ENCODE measurements at places on chromosomes 3 and 15. TPM values are rescaled to one million over a fixed set of nuclear protein-coding genes. Genes with fewer than 3 reads are reported as not detected.

SPSB4 gene
- polyA plus RNA-seq = 24.7 TPM

DNA sequence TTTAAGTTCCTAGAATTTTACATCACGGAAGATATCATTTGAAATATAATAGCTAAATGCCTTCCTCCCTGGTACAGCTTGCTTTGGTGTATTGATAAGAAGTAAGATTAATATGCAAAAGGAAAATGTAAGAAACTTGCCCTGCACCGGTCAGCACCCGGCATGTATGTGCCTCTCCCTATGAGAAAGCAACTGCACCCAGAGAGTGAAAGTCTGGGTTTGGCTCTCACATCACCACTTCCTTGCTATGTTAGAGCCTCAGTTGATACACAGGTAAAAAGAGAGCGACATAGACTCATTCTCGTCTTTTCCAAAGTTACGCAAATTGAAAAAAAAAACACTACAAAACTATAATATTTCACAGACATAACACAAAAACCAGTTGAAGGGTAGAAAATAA, 96.7 kb downstream of the FOXP1 start:
- DNase-seq = no peak

GRCh38 chr3:178569826-178570225, 33.6 kb downstream of the KCNMB2 start:
- DNase-seq = peak; percentile 18

- DNase-seq = no peak
Measured at GRCh38 chr3:152394246-152394645, 125.5 kb downstream of the MBNL1 start.

PLIN1 gene
- 0.16 TPM for polyA plus RNA-seq

GRCh38 chr3:177057768-177058167, 139.5 kb downstream of the TBL1XR1 start:
- peak; percentile 56 for DNase-seq

MLF1 gene
- 47.8 TPM for polyA plus RNA-seq

DNA sequence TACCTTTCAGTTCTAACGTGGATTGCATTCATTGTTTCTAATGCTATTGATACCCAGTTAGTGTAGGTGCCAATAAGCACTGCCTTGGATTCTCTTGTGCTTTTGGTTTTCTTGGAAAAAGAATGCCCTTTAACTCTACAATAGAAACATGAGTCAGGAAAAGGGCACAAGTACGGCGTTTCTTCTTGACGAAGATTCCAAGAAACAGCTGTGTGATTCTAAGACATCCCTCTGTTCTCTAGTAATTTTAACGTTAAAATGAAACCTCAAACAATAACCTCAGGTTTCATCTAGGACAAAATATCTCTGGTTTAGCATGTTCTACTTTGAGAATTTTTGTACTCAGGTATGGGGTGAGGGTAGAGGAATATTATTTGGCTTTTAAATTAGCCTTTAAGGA, 540.5 kb upstream of the ATP11B start:
- no peak for DNase-seq

AMOTL2 gene
- 54.3 TPM for polyA plus RNA-seq

SPATA12 gene
- polyA plus RNA-seq = 0.13 TPM

FANCD2OS gene
- polyA plus RNA-seq = not detected

GRCh38 chr3:187197335-187197649, at the start of gene RTP1:
RTP1 (plus strand) TSS chr3:187197486; CDS start chr3:187197516, 30 bp downstream.
- no peak for DNase-seq

DNA sequence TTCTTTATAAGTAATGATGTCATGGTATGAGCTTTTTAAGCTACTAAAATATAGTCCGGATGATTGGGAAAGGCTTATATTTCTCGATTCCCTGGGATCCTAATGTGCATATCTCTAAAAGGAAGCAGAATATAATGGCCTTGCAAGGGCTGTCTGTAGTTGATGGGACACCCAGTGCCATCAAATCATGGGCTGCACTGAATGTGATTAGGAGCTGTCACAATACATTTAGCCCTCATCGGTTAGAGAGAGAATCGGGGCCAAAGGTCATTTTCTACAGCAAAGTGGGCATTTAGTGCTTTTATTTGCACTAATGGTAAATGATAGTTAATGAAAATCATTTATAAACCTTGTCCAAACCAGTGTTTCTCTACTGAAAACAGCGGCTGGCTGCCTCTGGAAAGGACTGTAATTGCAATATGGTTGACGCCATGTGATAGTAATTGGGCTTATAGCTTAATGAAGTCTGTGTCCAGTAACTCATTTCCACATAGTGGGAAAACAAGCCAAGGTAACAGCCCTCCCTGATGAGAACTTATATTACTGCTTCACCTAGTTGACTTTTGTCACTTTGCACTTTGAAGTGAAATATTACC, 265.0 kb upstream of the AZI2 start:
- no peak for DNase-seq

DNA sequence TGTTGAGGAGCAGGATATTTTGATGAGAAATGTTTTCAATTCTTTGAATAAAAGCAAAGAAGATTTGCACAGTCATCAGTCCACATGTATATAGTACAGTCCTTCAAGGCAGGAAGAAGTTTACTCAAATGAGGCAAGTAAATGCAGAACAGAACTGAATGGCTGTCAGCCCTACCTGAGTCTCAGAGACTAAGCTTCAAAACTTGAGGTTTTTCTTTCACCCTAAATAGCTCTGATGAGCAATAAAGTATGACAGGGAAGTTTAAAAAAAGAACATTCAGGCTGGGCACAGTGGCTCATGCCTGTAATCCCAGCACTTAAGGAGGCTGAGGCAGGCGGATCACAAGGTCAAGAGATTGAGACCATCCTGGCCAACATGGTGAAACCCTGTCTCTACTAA, 232.5 kb downstream of the SUCLG2 start:
- DNase-seq = no peak

GRCh38 chr3:97793420-97794019, 28.3 kb upstream of the CRYBG3 start:
- peak; percentile 81 for DNase-seq

GRCh38 chr3:23580096-23580713, 225.6 kb upstream of the UBE2E1 start:
- no peak for DNase-seq

GRCh38 chr15:47885920-47886319, 168.6 kb downstream of the SEMA6D start:
- DNase-seq = no peak

DNA sequence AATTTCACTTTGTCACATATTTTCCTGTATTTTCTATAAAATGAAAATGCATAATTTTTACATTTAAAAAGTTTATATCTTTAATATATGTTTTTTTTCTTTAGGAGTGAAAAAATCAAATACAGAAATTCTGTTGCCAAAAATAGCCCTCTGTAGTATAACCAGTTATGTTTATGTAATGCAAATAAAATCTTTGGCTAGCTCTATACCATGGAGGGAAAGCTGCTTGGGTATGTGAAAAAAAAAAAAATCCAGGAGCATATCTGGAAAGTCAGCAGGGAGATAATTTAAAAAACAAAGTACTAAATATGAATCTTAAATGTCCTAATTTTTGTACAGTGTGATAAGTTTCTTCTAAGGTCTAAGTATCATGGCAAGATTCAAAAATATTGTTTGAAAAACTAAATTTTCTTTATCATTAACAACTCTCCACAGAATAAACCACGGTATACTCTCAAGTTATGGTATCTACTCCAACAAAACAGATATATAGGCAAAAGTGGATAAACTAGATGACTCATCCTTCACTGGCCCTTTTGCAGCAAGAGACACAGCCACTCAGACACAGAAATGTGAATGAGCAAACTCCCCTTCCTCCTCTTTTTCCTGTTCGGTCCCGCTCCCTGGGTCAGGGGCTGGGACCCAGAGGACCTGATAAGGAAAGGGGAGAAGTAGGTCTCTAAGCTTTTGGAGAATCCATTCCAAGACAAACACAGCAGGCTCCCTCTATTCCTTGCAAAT, 66.6 kb downstream of the PDZRN3 start:
- DNase-seq = peak; percentile 46

DNA sequence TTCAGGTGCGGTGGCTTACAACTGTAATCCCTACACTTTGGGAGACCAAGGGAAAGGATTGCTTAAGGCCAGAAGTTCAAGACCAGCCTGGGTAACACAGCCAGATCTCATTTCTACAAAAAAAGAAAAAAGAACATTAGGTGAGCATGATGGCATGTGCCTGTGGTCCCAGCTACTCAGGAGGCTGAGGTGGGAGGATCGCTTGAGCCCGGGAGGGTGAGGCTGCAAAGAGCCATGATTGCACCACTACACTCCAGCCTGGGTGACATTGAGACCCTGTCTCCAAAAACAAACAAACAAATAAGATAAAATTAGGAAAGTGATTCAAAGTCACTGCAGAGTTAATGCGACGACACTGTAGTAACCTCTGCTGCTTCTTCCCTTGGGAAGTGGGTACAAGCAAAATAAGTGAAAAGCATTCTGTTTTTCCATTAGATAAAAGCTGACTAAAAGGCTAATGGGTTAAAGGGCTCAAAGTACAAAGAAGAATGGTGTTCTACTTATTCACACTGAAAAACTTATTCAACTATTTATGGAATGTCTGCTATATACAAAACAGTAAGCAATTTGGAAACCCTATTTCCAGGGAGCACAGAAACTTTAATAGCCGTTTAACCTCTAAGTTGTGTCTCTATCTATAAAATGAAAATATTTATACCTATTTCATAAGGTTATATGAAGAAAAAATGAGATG, 8.0 kb upstream of the RPS27L start:
- DNase-seq = no peak

DAZL gene
- not detected for polyA plus RNA-seq

PGBD4 gene
- 1.0 TPM for polyA plus RNA-seq

ITGA11 gene
- 17.9 TPM for polyA plus RNA-seq

ATP8B4 gene
- 3.6 TPM for polyA plus RNA-seq

DNA sequence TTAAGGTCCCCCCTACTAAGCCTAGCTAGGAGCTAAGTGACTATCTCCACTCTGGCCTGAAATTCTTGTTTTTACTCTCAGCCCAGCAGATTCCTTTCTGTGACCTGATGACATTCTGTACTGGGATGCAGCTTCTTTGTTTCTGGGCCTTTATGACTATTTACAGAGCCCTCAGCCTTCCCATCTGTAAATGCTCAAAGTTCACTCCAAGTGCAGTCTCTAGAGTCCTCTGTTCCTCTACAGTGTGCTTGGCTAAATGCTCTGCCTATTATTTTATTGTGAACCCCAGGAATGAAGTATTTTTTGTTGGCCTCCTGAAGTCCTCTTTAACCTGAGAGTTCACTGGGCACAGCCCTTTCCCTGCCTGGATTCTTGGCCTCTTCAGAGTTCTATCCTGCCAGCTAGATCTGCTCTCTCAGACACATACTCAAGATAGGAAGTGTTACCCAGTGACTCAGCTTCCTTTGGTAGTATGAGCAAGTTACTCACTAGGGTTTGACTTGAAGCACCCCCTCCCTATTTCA, 278.1 kb upstream of the P2RY1 start:
- DNase-seq = peak; percentile 92

DNA sequence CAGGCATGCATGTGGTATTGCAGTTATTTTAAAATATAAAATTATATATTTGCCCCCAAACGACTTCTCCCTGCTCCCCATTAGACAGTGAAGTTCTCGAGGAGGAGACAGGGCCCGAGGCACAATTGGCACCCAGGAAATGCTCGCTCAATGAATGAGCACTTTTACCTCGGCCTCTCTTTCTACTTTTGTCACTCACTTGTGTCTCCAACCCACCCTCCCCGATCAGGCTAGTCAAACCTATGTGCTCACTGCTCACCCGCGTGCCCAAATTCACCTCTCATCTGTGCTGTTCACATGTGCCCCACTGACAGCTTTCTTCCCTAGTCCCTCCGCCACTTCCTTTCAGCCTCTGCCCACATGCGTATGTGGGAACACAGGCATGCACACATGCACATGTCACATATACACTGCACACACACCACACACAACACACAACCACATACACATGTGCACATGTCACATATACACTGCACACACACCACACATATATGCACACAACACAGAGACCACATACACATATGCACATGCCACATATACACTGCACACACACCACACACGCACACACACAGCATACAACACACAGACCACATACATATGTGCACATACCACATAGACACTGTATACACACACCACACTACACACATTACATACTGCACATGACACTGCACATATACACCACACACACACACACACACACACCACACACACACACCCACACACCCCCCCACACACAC, 46.3 kb upstream of the DLG1 start:
- DNase-seq = no peak

GRCh38 chr15:78055919-78056713, 21.4 kb downstream of the TBC1D2B start:
- peak; percentile 53 for DNase-seq

OR5K4 gene
- not detected for polyA plus RNA-seq

GRCh38 chr3:189820365-189820720, 189.2 kb downstream of the TP63 start:
- DNase-seq = no peak

DNA sequence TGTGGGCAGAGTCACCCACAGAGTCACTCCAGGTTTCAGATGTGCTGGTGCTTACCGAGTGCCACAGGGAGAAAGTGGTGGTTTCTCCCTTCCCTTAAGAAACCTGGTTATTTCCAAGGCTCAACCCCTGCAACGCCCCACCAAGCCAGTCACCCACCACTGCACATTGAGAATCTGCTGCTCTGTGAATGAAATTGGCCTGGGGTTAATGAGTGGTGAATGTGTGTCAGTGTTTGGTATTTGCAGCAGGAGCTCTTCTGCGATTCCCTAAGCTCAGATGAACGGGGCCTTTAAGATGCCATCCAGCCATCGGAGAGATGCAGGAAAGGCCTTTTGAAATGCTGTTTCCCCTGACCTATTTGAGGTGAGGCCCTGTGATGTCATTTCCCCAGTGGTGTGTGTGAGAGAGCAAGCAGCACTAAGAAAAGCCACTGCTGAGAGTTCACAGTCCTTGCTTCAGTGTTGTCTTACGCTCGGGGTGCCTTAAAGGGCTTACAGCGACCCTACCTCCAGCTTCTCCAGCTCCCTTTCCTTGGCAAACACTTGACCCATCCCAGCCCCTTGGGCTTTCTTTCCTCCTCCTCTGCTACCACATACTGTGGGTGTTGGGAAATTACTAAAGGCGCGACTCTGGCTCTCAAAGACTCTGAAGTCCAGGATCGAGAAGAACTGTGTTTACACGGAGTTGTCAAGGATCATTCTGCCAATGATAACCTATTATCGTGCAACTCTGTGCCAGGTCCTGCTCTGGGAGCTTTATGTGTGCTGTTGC, 68.9 kb downstream of the SMAD3 start:
- DNase-seq = peak; percentile 68

CPNE9 gene
- polyA plus RNA-seq = not detected

- DNase-seq = no peak
Measured at GRCh38 chr15:32723171-32723948, 5.6 kb downstream of the GREM1 start.

DNA sequence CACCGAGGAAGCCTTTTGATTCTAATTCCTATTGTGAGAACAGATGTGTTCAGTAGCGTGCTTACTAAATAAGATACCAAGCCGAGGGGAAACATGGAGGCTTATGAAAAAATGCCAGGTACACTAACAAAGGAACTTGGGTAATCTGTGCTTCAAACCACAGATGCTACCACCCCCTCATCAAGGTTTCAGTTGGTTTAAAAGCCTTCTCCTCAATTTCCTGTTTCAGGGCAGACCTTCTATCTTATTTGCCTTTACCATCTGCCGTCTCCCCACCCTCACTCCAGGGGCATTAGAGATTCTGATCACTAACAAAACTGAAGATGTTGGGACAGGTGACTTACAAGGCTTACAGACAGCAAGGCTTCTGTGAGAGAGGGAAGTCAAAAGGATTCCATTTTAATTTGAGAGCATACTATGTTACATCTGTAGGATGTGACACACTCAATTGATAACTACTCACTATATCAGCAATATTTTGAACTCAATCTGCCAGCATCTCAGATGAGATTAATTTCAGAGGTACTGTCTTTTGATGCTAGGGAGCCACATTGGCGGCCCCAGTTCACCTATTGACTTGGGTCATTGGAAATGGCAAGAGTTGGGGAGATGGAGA, 60.6 kb upstream of the PLCL2 start:
- DNase-seq = no peak

PPARG gene
- 2.0 TPM for polyA plus RNA-seq

Measured in muscle of leg (tissue), 16 donors.